Neural crest cell (in vitro differentiated cells): ENCODE measurements at places on chromosomes 12 and 14. TPM values are rescaled to one million over a fixed set of nuclear protein-coding genes. Genes with fewer than 3 reads are reported as not detected.

DNA sequence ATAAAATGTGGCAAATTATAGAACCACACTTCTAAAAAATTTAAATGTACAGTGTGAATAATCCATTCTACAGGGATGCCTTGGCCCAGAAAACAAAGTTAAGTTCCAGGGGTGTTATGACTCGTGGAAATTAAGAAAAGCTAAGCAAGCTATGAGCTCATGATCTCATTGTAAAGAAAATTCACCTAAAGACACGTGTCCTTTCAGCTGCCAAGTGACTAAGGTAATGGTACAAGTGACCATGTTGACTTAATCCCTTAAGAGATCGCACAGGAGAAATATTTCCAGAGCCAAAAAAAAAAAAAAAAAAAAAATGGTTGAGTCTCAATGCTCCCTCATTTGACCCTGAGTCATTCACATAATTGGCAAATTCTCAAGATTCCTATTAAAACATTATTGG is 51.4 kb upstream of the ANO2 start:
- H3K4me3 ChIP-seq = no peak overlapping the region
- no peaks in the 10 kb centered on the region for H3K4me1 ChIP-seq
- no peak overlapping the region for H3K27ac ChIP-seq
- no peaks in the 10 kb centered on the region for H3K36me3 ChIP-seq
- no peak for DNase-seq

GRCh38 chr12:4908684-4909409 is 858 bp upstream of the KCNA1 start:
- peaks cover 15% of the 10 kb centered on the region for H3K4me1 ChIP-seq
- peak overlapping the region; percentile 78 for H3K4me3 ChIP-seq
- peak; percentile 57 for DNase-seq
- no peak overlapping the region for H3K27ac ChIP-seq
- H3K36me3 ChIP-seq = peaks cover 6% of the 10 kb centered on the region

DNA sequence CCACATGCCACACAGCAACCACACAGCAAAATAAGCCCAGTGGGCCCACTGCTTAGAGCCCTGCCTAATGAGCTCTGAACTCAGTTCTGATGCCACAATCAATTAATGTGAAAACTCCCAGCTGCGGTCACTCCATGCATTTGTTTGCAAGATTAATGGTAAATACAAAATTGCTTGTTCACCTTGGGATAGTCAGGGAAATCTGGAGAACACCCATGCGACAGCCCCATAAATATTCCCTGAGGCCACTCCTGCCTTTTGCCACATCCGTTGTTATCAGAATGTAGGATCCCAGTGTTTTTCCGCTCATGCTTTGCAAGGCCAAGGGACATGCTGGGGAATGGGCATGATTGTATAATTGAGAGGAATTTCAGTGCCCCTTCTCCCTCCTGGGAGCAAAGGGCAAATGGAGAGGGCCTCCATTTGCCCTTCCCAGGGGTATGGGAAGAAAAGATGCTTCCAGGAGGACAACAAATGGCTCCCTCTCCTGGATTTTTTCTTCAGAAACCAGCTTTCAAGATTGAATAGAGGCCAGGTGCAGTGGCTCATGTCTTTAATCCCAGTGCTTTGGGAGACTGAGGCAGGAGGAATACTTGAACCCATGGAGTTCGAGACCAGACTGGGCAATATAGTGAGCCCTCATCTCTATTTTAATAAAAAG is 30.8 kb upstream of the CMKLR1 start:
- no peak overlapping the region for H3K4me3 ChIP-seq
- peaks cover 3% of the 10 kb centered on the region for H3K36me3 ChIP-seq
- no peaks in the 10 kb centered on the region for H3K4me1 ChIP-seq
- no peak overlapping the region for H3K27ac ChIP-seq

GRCh38 chr12:47360771-47361388 is 281.1 kb upstream of the AMIGO2 start:
- H3K4me1 ChIP-seq = no peaks in the 10 kb centered on the region
- H3K27me3 ChIP-seq = no peaks in the 10 kb centered on the region
- H3K36me3 ChIP-seq = no peaks in the 10 kb centered on the region
- peak overlapping the region; percentile 80 for H3K27ac ChIP-seq
- H3K4me3 ChIP-seq = no peak overlapping the region

GRCh38 chr14:105881021-105881930 is 354.9 kb downstream of the TMEM121 start:
- no peaks in the 10 kb centered on the region for H3K4me1 ChIP-seq
- H3K36me3 ChIP-seq = peaks cover 5% of the 10 kb centered on the region
- H3K4me3 ChIP-seq = no peak overlapping the region
- H3K27ac ChIP-seq = no peak overlapping the region
- no peak for DNase-seq
- H3K27me3 ChIP-seq = no peaks in the 10 kb centered on the region

DNA sequence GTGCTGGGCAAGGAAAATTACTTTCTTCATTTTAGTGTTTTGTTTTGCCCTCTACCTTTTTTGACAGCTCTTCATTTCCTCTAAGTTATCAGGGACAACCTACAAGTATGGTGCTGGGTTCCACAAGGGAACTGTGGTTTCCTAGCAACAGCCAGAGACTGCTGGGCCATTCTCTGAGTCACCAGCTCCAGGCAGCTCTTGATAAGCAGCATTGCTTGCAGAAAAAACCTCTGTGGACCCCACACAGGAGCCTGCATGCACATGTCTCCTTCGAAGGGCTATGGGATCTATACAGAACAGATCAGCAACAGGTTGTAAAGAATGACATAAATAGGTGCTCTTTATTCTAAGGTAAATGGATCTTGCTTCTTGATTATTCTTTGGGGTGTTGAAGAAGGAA is 81.0 kb upstream of the CCDC196 start:
- no peaks in the 10 kb centered on the region for H3K27me3 ChIP-seq
- no peak for DNase-seq
- no peak overlapping the region for H3K4me3 ChIP-seq

DNA sequence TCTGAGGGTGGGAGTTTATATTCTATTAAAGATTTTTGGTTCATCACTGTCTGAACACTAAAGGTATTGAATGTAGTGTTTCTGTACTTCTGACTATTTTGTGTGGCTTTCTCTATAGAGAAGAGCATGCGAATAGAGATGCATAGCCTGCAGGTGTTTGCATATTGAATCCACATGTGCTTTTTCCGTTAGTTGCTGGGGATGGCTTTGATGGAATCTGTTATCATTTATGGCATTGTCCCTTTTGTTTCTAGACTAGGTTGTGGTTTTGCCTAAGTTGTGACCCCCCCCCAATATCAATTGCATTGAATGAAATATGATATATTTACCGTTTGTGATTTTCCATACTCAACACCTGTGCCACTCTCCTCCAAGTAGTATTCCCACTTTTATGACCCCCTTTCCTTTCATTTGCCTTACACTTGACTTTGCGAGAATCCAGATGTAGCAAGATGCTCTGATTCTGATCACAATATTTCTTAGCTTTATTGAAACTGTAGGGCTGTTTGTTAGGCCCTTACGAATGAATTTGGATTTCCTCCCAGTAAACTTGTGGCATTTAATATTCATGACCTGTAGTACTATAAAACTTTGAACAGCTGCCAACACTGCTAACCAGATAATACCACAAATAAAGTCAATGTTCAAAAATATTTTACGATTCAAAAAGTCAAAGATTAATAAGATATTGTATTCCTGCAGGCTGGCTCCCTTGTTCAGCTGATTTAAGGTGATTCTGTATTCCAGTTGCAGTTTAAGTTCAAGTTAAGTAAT is 176.4 kb downstream of the TMTC2 start:
- DNase-seq = no peak
- peaks cover 18% of the 10 kb centered on the region for H3K4me1 ChIP-seq
- H3K4me3 ChIP-seq = no peak overlapping the region
- H3K36me3 ChIP-seq = peaks cover 13% of the 10 kb centered on the region
- H3K27me3 ChIP-seq = no peaks in the 10 kb centered on the region
- no peak overlapping the region for H3K27ac ChIP-seq

GRCh38 chr14:55771242-55771981 is 191.4 kb downstream of the KTN1 start:
- H3K36me3 ChIP-seq = no peaks in the 10 kb centered on the region
- no peaks in the 10 kb centered on the region for H3K4me1 ChIP-seq
- no peak overlapping the region for H3K4me3 ChIP-seq
- no peak overlapping the region for H3K27ac ChIP-seq

GRCh38 chr14:23306412-23307145 is at the start of gene BCL2L2:
TSS of gene BCL2L2 (plus strand) at chr14:23306833. CDS start at chr14:23307768, 935 bp downstream.
- peak within 1 kb of the TSS; percentile 93 for H3K4me3 ChIP-seq
- H3K27me3 ChIP-seq = no peaks in the 10 kb centered on the region
- H3K27ac ChIP-seq = peak within 1 kb of the TSS; percentile 96
- no peaks in the 10 kb centered on the region for H3K36me3 ChIP-seq
- DNase-seq = peak; percentile 76

- H3K4me1 ChIP-seq = peaks cover 33% of the 10 kb centered on the region
- peak overlapping the region; percentile 38 for H3K4me3 ChIP-seq
- DNase-seq = no peak
- H3K36me3 ChIP-seq = peaks cover 5% of the 10 kb centered on the region
- peaks cover 9% of the 10 kb centered on the region for H3K27me3 ChIP-seq
- no peak overlapping the region for H3K27ac ChIP-seq
Measured at GRCh38 chr12:54292083-54292930, 8.5 kb downstream of the NFE2 start.

GRCh38 chr12:51254536-51254935 is 15.7 kb downstream of the SMAGP start:
- no peak overlapping the region for H3K4me3 ChIP-seq
- H3K27ac ChIP-seq = peak overlapping the region; percentile 92
- no peaks in the 10 kb centered on the region for H3K4me1 ChIP-seq
- no peaks in the 10 kb centered on the region for H3K27me3 ChIP-seq
- DNase-seq = no peak

- H3K27ac ChIP-seq = no peak overlapping the region
- DNase-seq = no peak
- H3K4me1 ChIP-seq = no peaks in the 10 kb centered on the region
- no peak overlapping the region for H3K4me3 ChIP-seq
- H3K27me3 ChIP-seq = no peaks in the 10 kb centered on the region
Measured at GRCh38 chr12:8096281-8096915, 14.3 kb downstream of the NECAP1 start.

GRCh38 chr12:96218989-96219678 is 25.0 kb downstream of the ELK3 start:
- peaks cover 12% of the 10 kb centered on the region for H3K4me1 ChIP-seq
- no peaks in the 10 kb centered on the region for H3K27me3 ChIP-seq
- H3K4me3 ChIP-seq = no peak overlapping the region
- peak overlapping the region; percentile 51 for H3K27ac ChIP-seq

DNA sequence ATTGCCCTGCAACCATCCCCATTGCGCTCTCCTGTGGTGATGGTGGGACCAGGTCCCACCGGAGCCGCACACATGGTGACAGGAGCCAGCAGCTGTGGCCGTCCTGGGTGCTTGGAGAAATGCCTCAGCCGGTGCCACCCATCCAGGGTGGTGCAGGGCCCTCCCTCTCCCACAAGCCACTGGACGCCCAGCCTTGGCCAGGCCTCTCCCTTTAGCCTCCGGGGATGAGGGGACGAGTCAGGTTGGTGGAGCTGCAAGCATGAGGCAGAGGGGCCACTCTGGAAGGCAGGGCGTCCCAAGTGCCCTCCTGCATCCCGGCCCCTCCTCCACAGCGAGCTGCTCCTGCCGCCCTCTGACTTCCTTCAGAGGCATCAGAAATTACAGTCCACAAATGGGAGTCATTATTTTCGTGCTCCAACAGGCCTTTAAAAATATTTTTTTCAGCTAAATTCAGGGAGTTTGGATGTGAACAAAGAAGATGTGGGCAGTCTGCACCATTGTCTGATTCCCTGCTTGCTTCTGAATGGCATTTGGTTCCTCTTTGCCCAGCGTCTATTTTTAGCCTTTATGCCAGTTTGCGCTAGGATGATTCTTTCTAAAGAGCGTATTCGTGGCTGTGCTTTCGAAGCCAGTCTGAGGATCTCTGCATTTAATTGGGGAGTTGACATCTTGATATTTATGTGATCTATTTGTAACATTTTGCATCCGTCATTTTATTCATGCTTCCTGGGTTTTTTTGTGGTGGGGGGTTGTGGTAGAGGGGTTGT is 189.4 kb downstream of the ADGRD1 start:
- no peaks in the 10 kb centered on the region for H3K36me3 ChIP-seq
- peaks cover 32% of the 10 kb centered on the region for H3K4me1 ChIP-seq
- no peak for DNase-seq
- no peaks in the 10 kb centered on the region for H3K27me3 ChIP-seq
- H3K4me3 ChIP-seq = no peak overlapping the region
- H3K27ac ChIP-seq = no peak overlapping the region

DNA sequence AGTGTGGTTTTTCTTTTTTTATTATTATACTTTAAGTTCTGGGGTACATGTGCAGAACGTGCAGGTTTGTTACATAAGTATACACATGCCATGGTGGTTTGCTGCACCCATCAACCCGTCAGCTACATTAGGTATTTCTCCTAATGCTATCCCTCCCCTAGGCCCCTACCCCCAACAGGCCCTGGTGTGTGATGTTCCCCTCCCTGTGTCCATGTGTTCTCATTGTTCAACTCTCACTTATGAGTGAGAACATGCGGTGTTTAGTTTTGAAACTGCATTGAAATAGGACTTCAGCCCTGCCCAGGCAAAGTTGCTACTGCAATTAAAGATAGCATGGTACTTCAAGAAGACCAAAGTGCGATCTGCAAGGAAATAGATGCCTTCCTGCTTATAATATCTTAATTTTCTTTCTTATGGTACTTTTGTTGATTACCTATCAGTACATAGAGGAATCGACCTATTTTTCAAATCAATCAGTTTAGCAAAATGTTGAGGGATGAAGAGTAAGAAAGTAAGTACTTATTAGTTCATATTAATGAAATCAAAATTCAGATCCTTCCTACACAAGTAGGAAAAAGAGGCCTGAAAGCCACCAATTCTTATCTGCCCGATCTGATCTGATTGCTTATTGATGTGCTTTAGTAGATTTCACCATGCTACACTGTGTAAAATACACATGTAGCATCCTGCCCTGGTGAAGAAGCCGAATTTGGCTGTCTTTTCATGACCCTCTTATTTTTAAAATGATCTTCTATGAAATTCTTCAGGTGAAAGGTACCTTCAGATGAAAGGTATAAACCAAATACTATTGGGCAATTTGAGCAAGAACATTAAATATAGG is 1.6 kb downstream of the LTA4H start:
- DNase-seq = no peak
- H3K36me3 ChIP-seq = no peaks in the 10 kb centered on the region
- no peaks in the 10 kb centered on the region for H3K27me3 ChIP-seq
- H3K27ac ChIP-seq = no peak overlapping the region

DNA sequence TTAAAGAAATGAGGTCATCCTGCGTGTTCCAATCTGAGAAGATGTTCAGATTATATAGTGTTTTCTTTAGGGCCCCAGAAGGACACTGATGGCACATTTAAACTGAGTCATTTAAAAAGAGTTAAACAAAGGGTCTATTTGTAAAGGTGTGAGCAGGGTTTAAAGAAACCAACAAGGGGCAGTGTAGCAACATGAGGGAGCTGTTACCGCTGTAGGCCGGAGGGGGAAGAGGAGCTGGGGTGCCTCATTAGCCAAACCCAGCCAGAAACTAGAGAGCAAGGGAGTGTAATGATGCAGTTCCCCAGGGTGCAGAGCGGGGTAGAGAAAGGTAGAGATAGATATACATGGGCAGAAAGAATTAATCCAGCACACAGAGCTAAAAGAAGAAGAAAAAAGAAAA is 160.4 kb downstream of the TBX5 start:
- peaks cover 60% of the 10 kb centered on the region for H3K27me3 ChIP-seq
- no peaks in the 10 kb centered on the region for H3K36me3 ChIP-seq
- no peak overlapping the region for H3K27ac ChIP-seq
- DNase-seq = no peak

The SLCO1B1 gene
- total RNA-seq = 0.21 TPM in 1 of 2 replicates, not detected in the other

The ETV6 gene
- 16.1 and 18.7 TPM in 2 replicates for total RNA-seq

The KRT78 gene
- total RNA-seq = not detected in 2 replicates

The NINJ2 gene
- total RNA-seq = 0.42 TPM in 1 of 2 replicates, not detected in the other
